Bronchial smooth muscle cell (primary cell): ENCODE measurements at places on chromosomes 2 and 18. TPM values are rescaled to one million over a fixed set of nuclear protein-coding genes. Genes with fewer than 3 reads are reported as not detected.

DYNAP gene
- not detected in 2 replicates for total RNA-seq

CROCC2 gene
- 0.26 and 0.63 TPM in 2 replicates for total RNA-seq

LCT gene
- total RNA-seq: under 0.01 and 0.09 TPM in 2 replicates

CNTNAP5 gene
- not detected in 2 replicates for total RNA-seq

MRPL30 gene
- 17.5 and 32.9 TPM in 2 replicates for total RNA-seq

KIF5C gene
- total RNA-seq: 0.16 and 0.26 TPM in 2 replicates

SH2D6 gene
- 0.17 and 0.63 TPM in 2 replicates for total RNA-seq

POTEI gene
- total RNA-seq: under 0.01 TPM in 1 of 2 replicates, not detected in the other

ABCB11 gene
- under 0.01 and 0.26 TPM in 2 replicates for total RNA-seq

ANKRD62 gene
- not detected in 2 replicates for total RNA-seq

SDC1 gene
- total RNA-seq: 8.0 and 34.2 TPM in 2 replicates

SPATS2L gene
- 47.3 and 63.5 TPM in 2 replicates for total RNA-seq

AQP12A gene
- total RNA-seq: not detected in 2 replicates

ALKAL2 gene
- total RNA-seq: not detected in 2 replicates

RAD51AP2 gene
- total RNA-seq: not detected in 2 replicates

TGOLN2 gene
- total RNA-seq: 50.0 and 80.5 TPM in 2 replicates

C2orf80 gene
- not detected in 2 replicates for total RNA-seq

FOSL2 gene
- total RNA-seq: 26.6 and 33.7 TPM in 2 replicates

ACADL gene
- under 0.01 and 0.26 TPM in 2 replicates for total RNA-seq

R3HDM1 gene
- total RNA-seq: 3.3 and 5.0 TPM in 2 replicates

CD28 gene
- total RNA-seq: not detected in 2 replicates

RNF149 gene
- 37.8 and 42.1 TPM in 2 replicates for total RNA-seq

ACOXL gene
- not detected in 2 replicates for total RNA-seq

NEU4 gene
- 0.16 and 0.17 TPM in 2 replicates for total RNA-seq

PTPRN gene
- 7.2 and 12.6 TPM in 2 replicates for total RNA-seq

IL37 gene
- total RNA-seq: not detected in 2 replicates

ALK gene
- under 0.01 and 0.16 TPM in 2 replicates for total RNA-seq

CYP27A1 gene
- total RNA-seq: 26.2 and 36.0 TPM in 2 replicates

TMEM200C gene
- 0.16 and 0.43 TPM in 2 replicates for total RNA-seq

TMEM247 gene
- total RNA-seq: not detected in 2 replicates

ARHGEF33 gene
- 0.43 and 0.47 TPM in 2 replicates for total RNA-seq

ARPC2 gene
- 164 and 232 TPM in 2 replicates for total RNA-seq

CELF4 gene
- not detected in 2 replicates for total RNA-seq

TEX44 gene
- not detected in 2 replicates for total RNA-seq

AOX1 gene
- 8.9 and 19.4 TPM in 2 replicates for total RNA-seq
